Fibroblast of skin of right biceps (primary cell): ENCODE measurements at places on chromosomes 4 and X.
A peak's percentile ranks its signal among the peaks of the same experiment; 100 is the strongest.

DNA sequence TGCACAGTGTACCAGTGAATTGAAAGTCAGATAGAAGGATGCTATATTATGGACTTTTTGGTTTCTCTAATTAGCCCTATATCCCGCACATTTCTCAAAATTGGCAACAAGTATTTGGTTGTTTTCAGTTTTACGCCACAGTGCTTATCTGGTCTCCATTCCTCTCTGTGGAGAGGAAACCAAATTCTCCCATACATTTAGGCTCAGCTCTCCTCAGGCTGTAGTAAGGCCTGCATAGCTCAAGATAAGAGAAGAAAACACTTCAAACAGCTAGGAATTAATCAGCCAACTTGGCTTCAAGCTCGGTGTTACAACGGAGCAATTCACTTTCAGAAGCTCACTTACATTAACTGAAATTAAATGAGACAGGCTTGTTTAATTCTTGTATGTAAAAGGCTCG is 263.2 kb downstream of the PDHA2 start:
- no peak for DNase-seq

DNA sequence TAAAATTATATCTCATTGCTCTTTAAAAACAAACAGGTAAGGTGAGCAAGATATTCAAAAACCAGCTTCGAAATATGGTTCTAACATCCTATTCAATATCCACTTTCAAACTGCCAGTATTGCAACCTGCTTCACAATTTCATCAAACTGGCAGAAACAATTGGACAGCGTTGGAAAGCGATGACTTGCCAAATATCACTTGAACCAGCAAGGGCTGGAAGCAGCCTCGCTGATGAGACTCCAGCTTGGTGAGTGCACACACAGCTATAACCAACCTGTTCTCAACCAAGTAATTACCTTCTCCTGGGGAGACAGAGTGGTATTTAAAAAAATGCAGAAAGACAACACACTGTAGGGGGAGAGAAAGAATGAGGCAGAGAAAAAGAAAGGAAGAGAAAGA is 155.8 kb upstream of the RAI2 start:
- DNase-seq = no peak

DNA sequence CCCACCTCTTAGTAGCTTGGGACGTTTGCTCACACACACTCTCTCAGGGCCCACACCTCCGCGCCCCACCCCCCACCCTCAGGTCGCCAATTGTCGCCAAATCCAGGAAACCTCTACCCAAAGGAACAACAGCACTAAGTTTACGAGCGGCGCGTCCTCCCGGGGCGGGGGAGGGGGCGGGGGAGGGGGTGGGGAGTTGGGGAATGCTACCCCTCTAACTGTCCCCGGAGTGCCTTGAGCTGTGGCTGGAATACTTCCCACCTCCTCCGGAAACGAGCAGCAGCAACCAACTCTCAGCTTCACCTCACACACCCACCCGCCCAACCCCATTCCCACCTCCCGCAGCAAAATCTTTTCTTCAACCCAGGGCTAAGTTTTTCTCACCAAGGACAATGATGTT is 135.6 kb upstream of the ZIC3 start:
- no peak for DNase-seq

- no peak for DNase-seq
Measured at GRCh38 chrX:151004085-151004484, 20.9 kb downstream of the HMGB3 start.

DNA sequence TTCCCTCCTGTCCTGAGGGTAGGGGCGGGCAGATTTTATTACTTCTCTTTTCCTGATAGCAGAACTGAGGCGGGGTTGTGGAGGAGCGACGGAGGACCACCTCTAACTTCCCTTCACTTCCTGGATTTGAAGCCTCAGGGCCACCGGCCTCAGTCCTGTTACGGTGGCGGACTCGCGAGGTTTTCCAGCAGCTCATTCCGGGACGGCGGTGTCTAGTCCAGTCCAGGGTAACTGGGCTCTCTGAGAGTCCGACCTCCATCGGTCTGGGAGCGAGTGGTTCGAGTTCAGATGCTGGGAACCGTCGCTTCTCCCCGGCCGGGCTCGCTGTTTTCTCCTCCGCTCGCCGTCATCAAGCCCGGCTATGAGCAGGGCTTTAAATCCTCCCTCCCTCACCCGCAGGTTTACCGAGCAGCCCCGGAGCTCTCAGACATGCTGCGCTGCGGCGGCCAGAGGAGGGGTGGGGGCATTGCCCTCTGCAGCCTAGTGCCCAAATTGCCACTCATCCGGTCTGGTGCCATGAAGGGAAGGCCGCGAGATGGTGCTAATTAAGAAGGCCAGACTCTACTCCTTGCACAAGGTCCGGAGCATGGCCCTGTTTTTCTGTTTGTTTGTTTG is 23.3 kb downstream of the HAND2 start:
- no peak for DNase-seq

- no peak for DNase-seq
Measured at GRCh38 chrX:111876646-111877045, 665 bp downstream of the TRPC5OS start.

DNA sequence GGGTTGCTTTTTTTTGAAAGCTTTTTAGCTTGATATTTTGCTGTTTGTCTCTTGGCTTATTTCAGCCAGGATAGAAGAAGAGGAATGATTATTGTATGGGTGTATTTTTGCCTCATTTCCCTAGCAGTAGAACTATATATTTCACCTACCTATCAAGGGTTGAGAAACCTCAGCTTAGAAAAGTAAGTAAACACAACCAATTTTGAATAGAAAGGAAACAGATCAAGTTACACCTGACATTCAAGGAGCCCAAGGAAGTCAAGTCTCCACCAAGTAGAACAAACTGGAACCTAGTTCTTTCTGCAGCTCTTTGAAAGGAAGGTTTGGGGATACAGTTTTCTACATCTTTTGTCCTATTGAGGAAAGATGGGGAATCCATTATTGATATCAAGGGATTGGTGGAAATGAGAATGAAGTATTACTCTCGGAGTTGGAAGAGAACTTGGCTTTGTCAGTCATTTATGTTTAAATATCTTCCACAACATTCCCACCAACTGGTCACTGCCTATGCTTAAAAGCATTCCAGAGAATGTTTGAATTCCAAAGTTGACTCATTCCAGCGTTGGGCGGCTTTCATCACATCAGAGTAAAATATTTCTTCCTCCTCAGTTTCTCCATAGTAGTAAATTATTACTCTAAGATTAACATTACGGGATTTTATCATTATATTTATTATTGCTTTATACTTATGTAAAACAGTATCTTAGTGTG is 207.8 kb upstream of the CNKSR2 start:
- DNase-seq = peak; percentile 47

DNA sequence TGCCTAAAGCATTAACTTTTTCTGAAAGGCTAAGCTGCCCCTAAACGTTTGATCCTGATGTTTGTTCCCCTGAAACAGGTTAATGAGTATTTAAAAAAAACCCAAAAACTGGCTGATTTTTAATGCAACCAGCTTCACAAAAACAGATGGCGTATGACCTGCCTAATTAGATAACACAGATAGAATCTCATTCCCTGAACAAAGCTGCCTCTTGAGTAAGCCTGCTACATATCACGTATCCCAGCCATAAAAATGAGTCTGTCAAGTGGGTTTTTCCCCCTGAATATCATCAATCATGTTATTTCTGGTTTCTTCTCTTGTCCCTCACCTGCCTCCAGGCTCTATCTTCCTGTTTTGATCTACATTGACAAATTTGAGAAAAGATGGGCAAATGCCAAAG is 154.2 kb upstream of the FAM9B start:
- no peak for DNase-seq

- no peak for DNase-seq
Measured at GRCh38 chrX:53004811-53005210, 43.8 kb upstream of the GPR173 start.

GRCh38 chrX:71547339-71547738 is 14.4 kb downstream of the OGT start:
- DNase-seq = no peak

DNA sequence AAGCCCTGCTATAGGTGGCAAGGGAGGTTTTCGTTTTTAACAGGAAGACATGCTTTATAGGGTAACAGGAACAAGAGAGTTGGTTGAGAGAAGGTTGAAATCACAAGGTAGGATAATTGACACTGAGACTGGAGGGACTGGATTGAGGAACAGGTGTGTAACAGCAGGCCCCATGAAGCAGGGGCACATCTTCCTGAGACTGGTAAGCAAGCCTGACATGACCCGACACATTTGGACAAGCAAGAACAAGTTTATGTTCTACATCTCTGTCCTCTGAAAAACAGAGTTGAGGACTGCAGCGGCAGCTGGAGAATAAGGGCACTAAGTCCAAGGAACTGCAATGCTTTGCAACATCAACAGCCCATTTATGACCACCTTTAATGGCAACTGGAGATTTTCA is 5.2 kb downstream of the RPS4X start:
- no peak for DNase-seq

GRCh38 chrX:101552714-101553113 is 2.4 kb downstream of the ARMCX1 start:
- DNase-seq = no peak

GRCh38 chrX:115898382-115899001 is 272.1 kb upstream of the AGTR2 start:
- DNase-seq = no peak

DNA sequence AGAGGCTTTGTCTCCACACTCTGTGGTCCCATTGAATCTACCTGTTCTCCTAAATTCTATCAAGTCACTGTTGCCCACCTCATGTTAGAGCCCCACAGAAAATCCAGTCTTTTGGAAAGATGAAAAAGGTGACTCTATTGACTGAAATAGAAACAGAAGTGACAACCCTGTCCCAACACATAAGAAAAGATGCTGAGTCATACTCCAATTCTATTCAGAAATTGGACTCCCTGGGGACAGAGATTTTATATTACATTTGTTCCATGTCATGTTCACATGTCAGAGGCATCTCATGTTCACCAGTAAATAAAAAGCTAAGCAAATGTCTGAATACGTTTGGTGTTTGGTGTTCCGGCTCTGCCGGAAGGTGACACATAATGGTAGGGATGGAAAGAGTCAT is 2.9 kb upstream of the GRPR start:
- no peak for DNase-seq

DNA sequence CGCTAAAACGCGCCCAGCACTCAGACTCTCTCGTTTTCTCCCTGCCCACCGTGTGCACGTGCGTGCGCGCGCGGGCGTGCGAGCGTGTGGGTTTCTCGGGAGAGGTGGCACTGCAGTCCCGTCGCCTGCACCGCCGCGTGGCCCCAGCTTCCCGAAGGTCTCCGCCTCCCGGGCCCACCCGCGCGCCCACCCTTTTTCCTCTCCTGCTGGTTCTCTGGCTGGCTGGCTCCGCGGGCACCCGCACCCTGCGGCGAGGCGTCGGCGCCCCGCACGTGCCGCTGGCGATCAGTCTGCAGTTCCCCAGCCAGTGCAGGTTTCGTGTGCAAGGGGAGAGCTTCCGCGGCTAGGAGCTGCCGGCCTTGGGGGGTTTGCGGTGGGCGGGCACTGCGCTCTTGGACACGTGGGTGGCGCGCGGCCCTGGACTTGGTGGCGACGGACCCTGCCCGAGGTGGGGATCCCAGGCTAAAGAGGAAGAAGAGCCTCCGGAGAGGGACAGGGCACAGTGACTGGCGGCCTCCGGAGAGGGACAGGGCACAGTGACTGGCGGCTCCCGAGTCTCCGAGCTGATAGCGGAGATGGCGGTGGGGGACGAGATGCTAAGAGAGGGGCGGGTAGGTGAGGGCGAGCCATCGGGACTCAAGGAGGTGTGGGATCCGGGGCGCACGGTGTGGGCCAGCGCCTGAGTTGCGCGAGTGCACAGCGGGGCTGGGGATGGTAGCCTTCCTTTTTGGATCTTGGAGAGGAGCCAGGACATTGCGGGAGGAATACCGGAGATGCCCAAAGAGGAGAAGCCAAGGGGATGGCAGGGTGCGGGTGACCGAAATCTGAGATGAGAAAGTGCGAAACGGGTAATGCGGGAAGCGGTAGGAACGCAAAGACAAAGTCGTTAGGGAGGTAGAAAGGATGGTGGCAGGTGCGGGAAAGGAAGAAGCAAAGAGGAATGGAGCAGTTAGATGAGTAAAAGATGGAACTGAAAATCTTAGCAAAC is at the start of gene FAM184B:
FAM184B (minus strand) TSS at position 322 of the 988 bp plus-strand sequence. CDS start 322 bp downstream, outside the sequence.
- DNase-seq = peak; percentile 14

GRCh38 chrX:7280520-7280919 is 132.6 kb upstream of the PUDP start:
- no peak for DNase-seq

- DNase-seq = no peak
Measured at GRCh38 chrX:23930894-23931604, 23.2 kb downstream of the CXorf58 start.

- no peak for DNase-seq
Measured at GRCh38 chr4:8227201-8227770, 28.2 kb downstream of the SH3TC1 start.

DNA sequence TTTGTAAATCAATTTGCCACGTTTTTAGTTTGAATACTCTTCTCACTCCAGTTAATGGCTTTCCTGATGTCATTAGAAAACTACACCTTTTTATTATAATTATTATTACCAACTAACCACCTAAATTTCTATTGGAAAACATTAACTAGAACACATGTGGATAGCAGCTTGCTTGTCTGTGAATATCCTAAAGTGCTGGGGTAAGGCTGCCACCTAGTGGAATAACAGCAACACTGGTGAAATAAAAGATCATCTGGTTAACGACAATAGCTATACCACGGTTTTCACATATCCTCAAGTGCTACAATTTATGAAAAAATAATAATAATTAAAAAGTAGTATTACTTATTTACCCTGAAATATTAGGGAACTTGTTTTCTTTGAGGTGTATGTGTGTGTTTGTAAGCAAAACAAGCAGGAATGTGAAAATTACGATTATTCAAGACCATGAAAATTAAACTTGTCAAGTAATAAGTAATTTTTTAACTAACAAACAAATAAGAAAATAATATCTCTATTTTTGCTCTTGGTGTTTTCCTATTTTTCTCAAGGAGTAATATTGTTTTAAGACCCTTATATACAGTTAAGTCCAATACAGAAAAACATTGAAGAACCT is 130.1 kb upstream of the TECRL start:
- DNase-seq = peak; percentile 46

GRCh38 chr4:81919223-81919622 is 447.5 kb upstream of the RASGEF1B start:
- no peak for DNase-seq

DNA sequence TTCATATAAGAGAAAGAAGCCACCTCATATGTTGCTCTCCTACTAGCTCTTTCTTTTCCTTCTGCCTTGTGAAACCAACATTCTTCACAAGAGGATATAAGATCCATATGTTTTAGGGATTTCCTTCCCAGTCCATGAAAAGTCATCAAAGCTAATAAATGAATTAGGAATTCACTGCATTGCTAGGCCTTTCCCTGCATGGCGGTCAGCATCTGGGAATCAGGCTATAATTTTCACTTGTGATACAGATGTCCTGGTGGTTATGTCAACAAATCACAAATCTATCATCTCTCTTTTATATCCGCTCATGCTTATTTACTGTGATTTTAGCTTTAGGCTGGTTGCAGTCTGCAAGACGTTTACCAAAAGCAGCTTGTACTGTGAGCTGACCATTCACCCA is 510.0 kb downstream of the NLGN4X start:
- DNase-seq = no peak
